Fibroblast of lung (primary cell): ENCODE measurements at places on chromosomes 2 and 18. TPM values are rescaled to one million over a fixed set of nuclear protein-coding genes. Genes with fewer than 3 reads are reported as not detected.

DNA sequence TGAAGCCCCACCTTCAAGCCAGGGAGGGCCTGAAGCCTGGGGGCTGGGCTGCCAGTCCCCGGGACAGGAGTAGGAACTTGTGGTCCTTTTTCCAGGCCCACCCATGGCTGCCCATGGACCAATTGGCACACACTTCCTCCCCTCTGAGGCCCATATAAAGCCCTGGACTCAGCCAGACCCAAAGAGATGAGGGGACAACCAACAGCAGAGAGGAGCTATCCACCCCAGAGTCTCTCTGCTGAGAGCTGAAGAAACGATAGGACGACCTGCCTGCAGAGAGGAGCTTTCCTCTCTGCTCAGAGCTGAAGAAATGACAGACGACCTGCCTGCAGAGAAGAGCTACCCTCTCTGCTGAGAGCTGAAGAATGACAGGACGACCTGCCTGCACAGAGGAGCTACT, 43.8 kb upstream of the PEX13 start:
- DNase-seq = no peak
- H3K36me3 ChIP-seq = no peaks in the 10 kb centered on the region
- no peak overlapping the region for H3K27ac ChIP-seq
- no peak overlapping the region for H3K4me3 ChIP-seq
- H3K4me1 ChIP-seq = no peaks in the 10 kb centered on the region

DNA sequence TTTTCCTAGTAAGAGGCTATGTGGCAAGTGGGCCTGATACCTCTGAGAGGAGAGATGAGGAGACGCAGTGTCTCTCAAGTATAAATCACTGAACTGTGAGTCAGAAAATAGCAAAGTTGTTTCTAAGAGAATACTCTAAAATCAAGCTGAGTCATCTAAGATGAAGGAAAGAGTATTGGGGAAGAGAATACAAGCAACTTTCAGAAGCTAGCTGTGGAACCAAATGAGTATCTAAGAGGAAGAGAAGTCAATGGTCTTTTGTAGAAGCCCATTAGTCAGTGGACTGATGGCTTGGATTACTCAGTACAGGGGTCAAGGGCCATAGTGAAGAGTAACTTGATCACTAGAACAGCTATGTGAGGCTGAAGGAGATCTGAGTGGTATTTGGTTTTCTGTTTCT, 2.7 kb upstream of the DCC start:
- H3K4me1 ChIP-seq = peaks cover 4% of the 10 kb centered on the region
- H3K27ac ChIP-seq = peak overlapping the region; percentile 14
- no peak overlapping the region for H3K4me3 ChIP-seq
- DNase-seq = peak; percentile 21
- H3K27me3 ChIP-seq = peaks cover 11% of the 10 kb centered on the region
- no peaks in the 10 kb centered on the region for H3K36me3 ChIP-seq

DNA sequence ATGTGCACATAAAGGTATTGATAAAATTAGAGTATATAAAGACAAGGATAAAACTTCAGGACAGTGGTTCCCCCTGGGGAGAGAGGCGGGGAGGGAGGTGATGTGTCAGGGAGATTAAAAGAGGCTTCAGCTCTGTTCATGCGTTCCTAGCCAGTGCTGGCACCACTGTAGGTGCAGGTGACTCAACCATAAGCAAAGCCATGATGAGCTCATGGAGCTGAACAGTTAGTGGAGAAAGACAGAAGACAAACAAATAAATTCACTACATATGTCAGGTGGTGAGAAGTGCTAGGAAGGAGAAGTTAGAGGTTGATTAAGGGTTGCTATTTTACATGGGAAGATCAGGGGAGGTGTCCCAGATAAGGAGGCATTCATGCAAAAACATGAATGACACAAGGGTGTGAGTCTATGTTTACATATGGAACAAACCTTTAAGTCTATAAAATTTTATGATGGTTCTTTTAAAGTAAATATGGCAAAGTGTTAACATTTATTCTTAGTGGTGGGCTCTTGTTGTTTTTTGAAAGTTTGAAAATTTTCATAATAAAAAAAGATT, 136.0 kb downstream of the ANKRD44 start:
- DNase-seq = peak; percentile 29
- H3K27ac ChIP-seq = no peak overlapping the region
- no peaks in the 10 kb centered on the region for H3K27me3 ChIP-seq
- H3K4me3 ChIP-seq = no peak overlapping the region

Gene PLA2R1
- 3.1 and 8.3 TPM in 2 replicates for total RNA-seq

Gene SNORC
- 0.77 and 0.83 TPM in 2 replicates for total RNA-seq

Gene UGT1A4
- not detected in 2 replicates for total RNA-seq

GRCh38 chr18:58242968-58243367, 198.9 kb downstream of the NEDD4L start:
- H3K36me3 ChIP-seq = no peaks in the 10 kb centered on the region
- no peak overlapping the region for H3K4me3 ChIP-seq
- peaks cover 12% of the 10 kb centered on the region for H3K4me1 ChIP-seq
